Stimulated activated CD4-positive, alpha-beta T cell treated with anti-CD3 and anti-CD28 coated beads, Interleukin-1b, Interleukin-23, amount 100 ng/mL, for 1 hour (primary cell): ENCODE measurements at places on chromosomes 1 and 21.

DNA sequence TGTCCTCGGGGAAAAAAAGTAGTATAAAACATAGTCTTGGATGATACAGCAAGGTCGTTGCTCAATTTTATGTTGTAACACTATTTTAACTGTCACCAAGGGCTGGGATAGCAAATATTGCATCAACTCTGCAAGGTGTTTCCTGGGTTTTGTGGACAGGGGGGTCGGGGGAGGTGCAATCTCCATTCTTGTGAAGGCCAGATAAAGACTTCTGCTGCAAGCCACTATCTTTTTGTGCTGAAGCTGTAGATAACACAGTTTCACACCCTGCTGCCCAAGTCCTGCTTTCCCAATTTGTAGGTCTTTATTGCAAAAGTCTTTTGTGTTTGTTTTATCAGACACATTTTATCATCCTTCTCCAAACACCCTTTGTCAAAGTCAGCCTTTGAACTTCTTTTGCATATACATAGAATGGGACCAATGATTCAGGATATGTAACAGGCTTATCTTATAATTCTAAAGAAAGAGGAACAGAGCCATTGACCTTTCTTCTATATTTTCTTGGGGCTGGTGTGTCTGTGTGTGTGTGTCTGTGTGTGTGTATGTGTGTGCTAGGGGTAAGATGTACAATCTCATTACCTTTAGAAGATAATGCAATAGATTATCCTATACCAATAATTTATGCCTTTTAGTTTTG is 140.6 kb downstream of the RUNX1 start:
- no peak for DNase-seq

GRCh38 chr1:200738327-200738948 is at the start of gene CAMSAP2:
TSS of gene CAMSAP2 (plus strand) at chr1:200738893. CDS start at chr1:200739828, 935 bp downstream.
- DNase-seq = peak; percentile 26

GRCh38 chr1:56324504-56324903 is 254.9 kb downstream of the PLPP3 start:
- DNase-seq = no peak

- no peak for DNase-seq
Measured at GRCh38 chr21:45098867-45099266, 24.5 kb downstream of the ADARB1 start.

DNA sequence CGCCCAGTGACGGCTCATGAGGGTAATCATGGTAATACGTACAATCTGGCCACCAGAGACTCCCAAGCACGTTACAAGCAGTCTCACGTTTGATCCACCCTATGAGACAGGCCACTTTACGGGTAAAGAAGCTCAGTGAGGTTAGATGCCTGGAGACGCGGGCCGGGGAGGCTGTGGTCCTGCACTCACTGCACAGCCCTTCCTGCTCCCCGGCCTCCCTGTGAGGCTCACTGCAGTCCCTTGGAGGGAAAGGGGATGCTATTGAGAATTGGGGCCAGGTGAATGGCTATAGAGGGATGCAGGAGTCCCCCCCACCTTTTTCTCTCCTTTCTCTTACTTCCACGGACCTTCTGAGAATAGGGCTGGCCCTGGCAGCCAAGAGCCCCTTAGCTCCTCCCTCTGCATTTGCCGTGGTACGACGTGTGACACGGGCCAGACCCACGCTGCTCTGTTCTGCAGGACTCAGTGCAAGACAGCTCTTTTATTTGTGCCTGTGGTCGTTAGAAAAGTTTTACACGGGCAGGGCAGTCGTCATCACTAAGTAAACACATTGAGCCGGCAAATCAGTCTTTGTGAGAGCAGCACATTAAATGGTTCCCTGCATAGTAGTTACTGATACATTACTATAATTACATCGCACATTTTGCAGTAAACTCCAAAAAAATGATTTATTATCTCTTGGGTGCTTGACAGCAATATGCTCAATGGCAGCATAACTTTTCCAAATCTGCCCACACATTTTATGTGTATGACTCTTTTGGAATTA is 18.8 kb downstream of the KIF26B start:
- DNase-seq = no peak

- DNase-seq = no peak
Measured at GRCh38 chr21:19029816-19030215, 626.2 kb upstream of the TMPRSS15 start.

DNA sequence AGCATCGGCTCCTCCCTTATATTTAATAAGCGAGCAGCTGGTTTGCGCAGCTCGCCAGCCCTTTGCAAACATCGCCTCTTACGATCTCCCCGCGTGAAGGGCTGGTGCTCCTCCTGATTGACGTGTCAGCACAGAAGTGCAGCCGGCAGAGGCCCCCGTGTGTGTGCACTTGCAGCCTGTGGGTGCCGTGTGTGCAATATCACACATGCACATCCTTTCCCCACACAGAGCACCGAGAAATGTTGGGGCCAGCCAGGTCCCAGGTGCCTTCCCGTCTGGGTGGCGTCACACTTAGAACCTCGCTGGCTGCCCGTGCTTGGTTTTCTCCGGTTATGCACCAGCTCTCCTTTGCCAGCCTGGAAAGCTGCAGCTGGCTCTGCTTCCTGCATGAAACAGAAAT is 126.6 kb upstream of the AJAP1 start:
- no peak for DNase-seq

DNA sequence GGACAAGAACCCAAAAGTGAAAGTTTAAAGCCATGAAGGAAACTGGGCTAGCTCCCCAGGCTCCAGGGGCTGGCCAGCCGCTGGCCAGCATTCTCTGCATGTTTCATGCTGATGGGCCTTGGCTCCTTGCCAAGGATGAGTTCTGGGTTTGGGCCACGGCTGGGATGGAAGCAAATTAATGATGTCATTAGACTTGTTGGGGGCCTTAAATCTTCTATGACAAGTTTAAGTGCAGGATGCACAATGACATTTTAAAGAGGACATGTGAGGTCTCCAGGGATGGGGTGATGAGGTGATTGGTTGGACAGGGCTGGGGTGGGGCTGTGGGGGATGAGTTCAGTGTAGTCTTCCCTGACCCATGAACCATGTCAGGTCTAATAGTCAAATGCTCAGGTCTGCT is 199.6 kb downstream of the TRABD2B start:
- DNase-seq = no peak

GRCh38 chr1:29810121-29811120 is 574.1 kb downstream of the PTPRU start:
- DNase-seq = no peak

GRCh38 chr1:224333309-224333926 is 3.4 kb upstream of the NVL start:
- DNase-seq = no peak

DNA sequence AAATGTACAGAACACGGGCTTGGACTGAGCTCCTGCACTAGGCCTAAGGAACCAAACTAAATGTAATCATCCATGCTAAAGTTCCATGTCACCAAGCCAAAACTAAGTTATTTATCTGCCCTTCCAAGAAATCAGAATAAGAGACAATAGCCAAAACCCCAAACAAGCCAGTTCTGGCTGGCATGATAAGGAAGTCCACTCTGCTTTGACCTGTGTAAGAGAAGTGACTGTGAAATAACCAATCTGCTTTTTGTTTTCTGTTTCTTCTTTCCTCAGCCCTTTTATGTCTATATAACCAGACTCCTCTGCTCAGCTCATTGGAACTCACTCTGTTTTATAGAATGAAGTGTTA is 15.1 kb downstream of the PLPPR5 start:
- no peak for DNase-seq

- no peak for DNase-seq
Measured at GRCh38 chr1:225471453-225472301, 43.8 kb upstream of the LBR start.

GRCh38 chr1:85244271-85245061 is 15.0 kb downstream of the C1orf52 start:
- no peak for DNase-seq

- DNase-seq = no peak
Measured at GRCh38 chr21:34179204-34179935, 106.0 kb downstream of the MRPS6 start.

DNA sequence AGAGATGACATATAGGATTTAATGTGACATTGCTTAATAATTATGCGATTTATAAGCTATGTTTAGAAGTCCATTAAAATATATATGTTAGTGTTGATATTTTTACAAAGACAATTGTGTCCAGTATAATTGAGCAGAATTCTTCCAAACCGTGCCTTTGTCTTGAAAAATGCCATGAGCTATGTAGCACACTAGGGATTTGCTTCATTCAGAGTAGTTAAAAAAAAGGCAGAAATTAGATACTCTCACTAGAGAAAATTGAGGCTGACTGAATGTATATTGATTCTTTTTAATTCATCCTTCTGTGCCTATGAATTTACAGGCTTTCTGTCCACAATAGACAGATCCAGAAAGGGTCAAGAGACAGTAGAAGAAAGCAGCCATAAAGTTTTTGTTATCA is 429.0 kb downstream of the NEGR1 start:
- no peak for DNase-seq

GRCh38 chr1:54842963-54843362 is 41.8 kb upstream of the TTC22 start:
- no peak for DNase-seq

- DNase-seq = no peak
Measured at GRCh38 chr21:41166884-41167283, 1.1 kb upstream of the BACE2 start.

GRCh38 chr1:202249436-202249835 is 55.8 kb downstream of the LGR6 start:
- no peak for DNase-seq

DNA sequence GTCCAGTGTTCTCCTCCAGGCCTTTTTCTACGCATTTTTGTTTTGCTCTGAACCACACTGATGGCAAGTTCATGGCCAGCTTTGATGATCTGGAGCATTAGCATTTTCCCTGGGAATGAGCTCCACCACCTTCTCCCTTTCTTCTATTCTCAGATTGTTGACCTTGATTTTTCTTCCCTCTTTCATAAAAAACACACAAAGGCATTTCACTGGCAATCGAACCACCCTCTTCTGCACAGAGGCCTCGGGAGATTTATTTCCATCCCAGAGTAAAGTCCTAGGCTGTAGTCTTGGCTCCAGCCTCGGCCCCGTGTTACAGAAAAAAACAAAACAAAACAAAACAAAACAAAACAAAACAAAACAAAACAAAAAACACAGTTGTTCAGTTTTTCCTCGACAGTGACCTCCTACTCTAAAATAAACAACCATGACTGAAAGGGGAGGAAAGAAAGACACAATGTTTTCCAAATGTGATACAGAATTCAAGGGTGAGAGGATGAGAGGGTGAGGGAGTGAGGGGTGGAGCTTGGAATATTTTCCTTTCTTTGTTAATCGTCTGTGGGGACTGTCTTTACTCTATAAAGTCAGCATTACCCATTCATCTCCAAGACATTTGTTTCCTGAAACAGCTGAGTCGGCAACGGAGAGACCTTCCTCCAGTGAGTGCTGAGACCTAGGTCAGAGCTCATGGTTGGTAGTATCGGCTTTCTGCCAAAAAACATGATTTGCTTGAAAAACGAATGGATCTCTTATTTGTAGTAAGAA is 29.8 kb upstream of the RNF186 start:
- no peak for DNase-seq

GRCh38 chr1:230264342-230264741 is 161.8 kb downstream of the PGBD5 start:
- no peak for DNase-seq

DNA sequence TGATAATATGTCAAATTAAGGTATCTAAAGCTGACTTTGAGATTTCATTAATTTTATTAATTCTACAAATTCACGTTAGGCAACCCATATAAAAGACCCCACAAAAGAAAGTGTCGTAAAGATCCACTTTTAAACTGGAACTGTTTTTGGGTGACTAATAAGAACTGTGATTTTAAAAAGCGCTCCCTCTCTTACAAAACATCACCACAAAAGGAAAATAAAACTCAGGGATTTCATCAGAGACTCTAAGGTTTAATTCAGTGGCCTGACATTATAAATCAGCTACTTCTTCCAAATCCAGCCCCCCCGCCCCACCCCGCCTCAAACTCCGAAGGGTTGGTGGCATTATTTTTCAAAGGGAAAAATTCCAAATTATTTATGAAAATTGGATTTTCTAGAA is 2.7 kb downstream of the COL24A1 start:
- DNase-seq = no peak

- peak; percentile 50 for DNase-seq
Measured at GRCh38 chr1:226679853-226680516, 59.1 kb downstream of the ITPKB start.

- DNase-seq = no peak
Measured at GRCh38 chr1:80436851-80437250, 1363.9 kb upstream of the ADGRL2 start.

DNA sequence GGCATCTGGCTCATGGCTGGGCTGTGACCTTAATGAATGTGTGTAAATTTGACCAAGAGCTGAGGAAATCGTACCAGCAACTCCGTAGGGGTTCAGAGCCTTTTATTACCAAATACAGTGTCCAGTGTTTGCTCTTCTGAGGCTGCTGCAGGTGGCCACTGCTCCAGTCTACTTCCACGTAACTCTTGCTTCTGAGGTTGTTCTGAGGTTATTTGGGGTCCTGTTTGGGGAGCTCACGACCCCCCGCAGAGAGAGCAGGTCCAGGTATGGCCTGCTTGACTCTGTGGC is 33.6 kb downstream of the MAN1C1 start:
- no peak for DNase-seq

DNA sequence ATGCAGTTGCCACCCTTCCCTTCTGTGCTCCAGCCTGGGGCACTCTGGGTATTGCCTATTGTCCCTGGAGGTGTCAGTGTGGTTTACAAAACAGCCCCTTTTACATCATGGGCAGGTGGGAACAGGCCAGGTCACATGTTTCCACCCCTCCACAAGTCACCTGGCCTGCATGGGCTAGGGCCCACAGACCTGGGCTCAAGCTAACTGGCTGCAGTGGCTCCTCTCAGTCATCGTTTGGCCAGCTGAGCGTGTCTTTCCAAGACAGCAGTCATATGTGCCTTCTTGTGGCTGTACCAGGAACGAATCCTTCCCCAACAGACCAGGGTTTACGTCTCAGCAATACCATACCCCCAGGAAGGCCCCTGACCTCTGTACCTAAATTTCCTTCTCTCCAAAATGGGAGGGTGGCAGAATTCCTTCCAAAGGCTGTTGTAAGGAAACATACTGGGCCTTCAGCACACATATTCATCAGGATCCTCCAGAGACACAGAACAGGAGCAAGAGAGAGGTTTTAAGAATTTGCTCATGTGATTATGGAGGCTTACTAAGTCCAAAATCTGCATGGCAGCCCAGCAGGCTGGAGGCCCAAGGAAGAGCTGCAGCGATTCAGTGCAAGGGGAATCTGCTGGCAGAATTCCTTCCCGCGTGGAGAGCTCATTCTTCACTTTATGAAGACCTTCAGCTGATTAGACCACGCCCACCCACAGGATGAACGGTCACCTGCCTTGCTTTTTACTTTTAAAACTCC is 10.6 kb upstream of the TAS1R2 start:
- DNase-seq = no peak

GRCh38 chr1:194846488-194846887 is 1660.1 kb upstream of the B3GALT2 start:
- no peak for DNase-seq

DNA sequence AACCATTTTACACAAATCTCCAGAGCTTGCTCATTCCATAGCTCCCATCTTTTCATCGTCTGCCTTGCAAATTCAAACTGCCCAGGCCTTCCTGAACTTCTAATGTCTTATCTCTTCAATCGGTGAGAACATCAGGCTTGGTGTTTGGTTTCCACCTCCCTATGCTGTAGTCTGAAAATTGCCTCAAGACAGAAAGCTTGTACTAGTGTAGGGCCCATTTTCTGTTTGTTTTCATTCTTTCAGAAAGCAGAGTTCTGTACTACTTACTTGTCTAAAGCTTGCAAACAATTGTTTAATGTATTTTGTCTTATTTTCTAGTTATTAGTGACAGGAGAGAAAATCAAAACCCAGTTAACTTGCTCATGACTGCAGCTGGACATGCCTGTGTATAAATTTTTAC is 16.8 kb downstream of the HOOK1 start:
- no peak for DNase-seq

GRCh38 chr1:203929741-203930309 is 68.4 kb downstream of the SNRPE start:
- no peak for DNase-seq
